A375 (cell line): ENCODE measurements at places on chromosomes 1 and 21. TPM values are rescaled to one million over a fixed set of nuclear protein-coding genes. Genes with fewer than 3 reads are reported as not detected.

CD2 gene
- total RNA-seq: not detected in 2 replicates

PCP4 gene
- total RNA-seq: not detected in 2 replicates

NECTIN4 gene
- total RNA-seq: 0.27 and 1.2 TPM in 2 replicates

SLC1A7 gene
- total RNA-seq: 0.19 TPM in 1 of 2 replicates, not detected in the other
